ENCODE measurements at places on chromosomes 3 and 15.

GRCh38 chr15:84734794-84735479, 13.5 kb upstream of the ZNF592 start:
- no peak for DNase-seq

GRCh38 chr3:116285781-116286421, 159.4 kb downstream of the LSAMP start:
- no peak for DNase-seq

- DNase-seq, result no peak
Measured at GRCh38 chr3:67458408-67458807, 196.0 kb downstream of the SUCLG2 start.

- DNase-seq, result no peak
Measured at GRCh38 chr3:180358179-180358578, 243.8 kb upstream of the TTC14 start.

DNA sequence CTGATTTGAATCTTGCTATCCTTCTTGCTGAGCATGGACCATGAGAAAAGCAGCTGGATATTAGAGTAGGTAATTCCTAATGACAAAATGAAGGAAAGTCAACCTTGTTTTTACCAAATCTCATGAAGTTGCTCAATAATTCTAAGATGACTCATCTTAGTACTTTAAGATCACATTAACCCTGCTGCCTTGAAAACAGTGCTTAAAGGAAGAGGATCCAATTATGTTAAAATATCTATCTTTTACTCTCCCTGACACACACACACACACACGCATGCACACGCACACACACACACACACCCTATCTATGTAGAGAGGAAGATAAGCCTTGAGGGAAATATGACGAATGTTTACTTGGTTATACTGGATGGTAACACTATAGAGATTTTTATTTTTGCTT, 16.0 kb upstream of the MYO1E start:
- DNase-seq, result no peak

GRCh38 chr15:69869881-69870505, 227.7 kb downstream of the TLE3 start:
- DNase-seq, result no peak

DNA sequence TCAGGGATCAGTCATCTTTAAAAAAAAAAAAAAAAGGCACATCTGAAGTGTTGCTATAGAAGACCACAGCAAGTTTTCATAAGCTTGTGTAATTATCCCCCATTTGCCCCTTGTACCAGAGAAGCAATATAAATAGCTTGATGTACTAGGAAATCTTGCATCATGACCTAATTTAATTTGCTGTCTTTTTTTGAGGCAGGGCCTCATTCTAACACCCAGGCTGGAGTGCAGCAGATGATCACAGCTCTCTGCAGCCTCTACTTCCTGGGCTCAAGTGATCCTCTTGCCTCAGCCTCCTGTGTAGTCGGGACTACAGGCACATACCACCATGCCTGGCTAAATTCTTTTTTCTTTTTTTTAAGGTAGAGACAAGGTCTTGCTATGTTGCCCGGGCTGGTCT, 88.7 kb downstream of the ARIH1 start:
- DNase-seq, result no peak

- no peak for DNase-seq
Measured at GRCh38 chr3:173762501-173762900, 365.0 kb downstream of the NLGN1 start.

GRCh38 chr15:70159001-70159712, 61.4 kb upstream of the TLE3 start:
- no peak for DNase-seq

DNA sequence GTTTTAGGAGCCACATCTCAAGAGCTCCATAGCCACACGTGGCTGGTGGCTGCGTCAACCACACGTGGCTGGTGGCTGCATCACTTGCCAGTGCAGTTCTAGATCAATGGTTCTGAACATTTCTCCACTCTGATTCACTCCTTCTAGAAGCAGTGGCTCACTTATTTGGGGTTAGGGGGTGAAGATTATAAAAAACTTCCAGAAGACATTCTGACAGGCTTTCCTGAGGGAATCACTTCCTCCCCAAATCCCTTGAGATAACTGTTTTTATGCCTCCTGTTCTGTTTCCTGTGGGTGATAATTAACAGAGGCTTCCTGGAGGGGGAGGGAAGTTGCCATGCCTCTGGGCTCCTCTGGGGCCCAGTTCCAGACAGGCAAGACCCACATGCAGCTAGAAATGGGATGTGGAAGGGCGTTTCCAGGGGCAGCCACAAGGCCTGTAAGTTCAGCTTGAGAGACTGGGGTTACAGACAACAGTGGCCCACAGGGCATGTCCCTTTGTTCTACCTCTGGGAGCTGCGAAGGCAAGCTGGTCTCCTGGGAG, 23.6 kb downstream of the HEG1 start:
- DNase-seq, result no peak

DNA sequence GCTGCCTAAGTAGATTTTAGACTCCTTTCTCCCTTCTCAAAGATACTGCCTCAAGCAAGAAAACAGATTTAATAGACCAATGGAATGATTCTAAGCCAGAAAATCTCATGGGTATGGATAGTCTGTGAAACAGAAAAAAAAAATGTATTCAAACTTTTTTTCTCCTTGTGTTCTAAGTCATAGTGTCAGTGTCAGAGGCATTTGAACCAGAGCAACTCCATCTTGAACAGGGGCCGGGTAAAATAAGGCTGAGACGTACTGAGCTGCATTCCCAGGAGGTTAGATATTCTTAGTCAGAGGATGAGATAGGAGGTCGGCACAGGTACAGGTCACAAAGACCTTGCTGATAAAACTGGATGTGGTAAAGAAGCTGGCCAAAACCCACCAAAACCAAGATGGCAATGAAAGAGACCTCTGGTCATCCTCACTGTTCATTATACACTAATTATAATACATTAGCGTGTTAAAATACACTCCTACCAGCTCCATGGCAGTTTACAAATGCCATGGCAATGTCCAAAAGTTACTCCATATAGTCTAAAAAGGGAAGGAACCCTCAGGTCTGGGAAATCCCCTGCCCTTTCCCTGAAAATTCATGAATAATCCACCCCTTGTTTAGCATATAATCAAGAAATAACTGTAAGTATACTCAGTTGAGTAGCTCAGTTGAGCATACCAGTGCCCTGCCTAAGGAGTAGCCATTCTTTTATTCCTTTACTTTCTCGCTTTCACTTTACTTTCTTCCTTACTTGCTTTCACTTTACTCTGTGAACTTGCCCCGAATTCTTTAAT, 72.8 kb upstream of the GOLGA8B start:
- DNase-seq, result no peak

GRCh38 chr15:64824929-64825430, 467 bp downstream of the PIF1 start:
- no peak for DNase-seq

- DNase-seq, result no peak
Measured at GRCh38 chr15:58471348-58471747, 39.6 kb downstream of the LIPC start.

DNA sequence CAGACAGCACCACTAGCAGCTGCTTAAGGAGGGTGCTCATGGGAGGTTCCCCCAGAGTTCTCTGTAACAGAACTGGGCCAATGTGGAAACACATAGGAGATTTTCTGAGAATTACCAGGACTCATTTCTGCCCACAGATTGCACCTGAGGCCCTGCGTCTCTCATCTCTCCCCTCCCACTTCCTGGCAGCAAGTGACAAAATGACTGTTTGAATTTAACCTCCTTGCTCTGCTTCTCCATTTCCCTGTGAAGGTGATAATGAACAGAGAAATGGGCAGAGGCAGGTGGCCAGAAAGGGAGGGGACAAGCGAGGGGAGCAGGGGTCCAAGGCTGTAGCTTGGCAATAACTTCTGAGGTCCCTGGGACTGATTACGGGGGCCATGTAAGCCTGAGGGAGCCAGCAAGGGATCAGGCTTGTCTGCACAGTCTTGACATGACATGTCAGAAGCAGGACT, 8.0 kb downstream of the EPHB1 start:
- no peak for DNase-seq

DNA sequence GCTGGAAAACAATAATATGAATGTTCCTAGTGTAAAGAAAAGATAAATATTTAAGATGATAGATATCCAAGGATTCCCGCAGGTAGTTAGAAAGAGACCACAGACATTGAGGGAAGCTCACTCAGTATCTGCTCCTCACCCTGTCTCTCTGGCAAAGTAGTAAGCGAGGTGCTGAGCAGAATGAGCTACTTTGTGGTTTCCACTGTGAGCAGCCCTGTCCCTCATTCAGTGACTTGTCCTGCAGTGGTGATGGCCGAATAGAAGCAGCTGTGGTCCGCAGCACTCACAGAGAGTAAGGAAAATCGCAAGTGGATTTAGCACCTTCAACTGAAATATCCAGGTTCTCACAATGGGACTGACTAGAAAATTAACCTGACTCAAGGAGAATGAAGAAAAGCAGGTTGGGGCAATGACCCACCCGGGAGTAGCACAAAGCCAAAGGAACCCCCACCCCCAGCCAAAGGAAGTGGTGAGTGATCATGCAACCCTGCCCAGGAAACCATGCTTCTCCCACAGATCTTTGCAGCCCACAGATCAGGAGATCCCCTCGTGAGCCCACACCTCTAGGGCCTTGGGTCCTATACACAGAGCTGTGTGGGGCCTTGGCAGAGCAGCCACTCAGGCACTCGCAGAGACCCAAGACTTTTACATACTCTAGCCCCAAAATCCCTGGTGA, 21.8 kb upstream of the SLC25A38 start:
- no peak for DNase-seq

DNA sequence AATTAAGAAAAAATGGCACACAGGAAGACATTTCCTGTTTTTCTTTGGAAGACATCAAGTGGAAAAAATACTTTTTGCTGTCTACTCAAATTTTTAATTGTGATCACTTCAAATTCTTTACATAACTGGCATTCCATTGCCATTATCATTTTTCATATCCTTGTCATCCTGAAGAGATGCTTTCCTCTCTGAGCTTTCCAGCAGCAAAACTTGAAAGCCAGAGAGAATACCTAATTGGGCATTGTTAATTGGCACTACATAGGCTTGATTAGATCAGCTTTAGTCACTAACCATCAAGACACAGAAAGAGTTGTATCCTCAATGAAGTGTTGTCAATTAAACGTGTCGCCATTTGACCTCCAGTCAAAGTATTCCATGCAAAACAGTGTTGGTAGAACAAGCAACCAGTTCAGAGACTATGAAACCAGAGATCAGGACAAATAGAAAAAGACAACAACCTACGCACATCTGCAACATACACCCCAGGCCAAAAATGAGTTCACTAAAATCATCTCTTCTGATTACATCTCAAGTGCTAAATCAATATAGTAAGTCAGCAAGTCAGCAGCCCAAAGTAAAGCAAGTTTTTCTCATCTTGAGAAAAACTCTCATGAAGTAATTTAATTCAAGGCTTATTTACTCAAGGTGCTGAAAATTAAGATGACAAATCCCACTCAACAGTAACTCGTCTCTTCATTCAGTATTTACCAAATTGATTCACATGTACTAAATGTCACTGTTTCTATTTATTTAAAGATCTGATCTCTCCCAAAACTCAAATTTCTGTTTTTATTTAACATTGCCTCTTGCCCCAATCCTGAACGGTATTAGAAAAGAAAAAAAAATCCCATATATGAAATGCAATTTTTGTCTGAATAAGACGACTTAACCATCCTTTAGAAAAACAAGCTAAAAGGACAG, 123.0 kb downstream of the SUCLG2 start:
- no peak for DNase-seq

DNA sequence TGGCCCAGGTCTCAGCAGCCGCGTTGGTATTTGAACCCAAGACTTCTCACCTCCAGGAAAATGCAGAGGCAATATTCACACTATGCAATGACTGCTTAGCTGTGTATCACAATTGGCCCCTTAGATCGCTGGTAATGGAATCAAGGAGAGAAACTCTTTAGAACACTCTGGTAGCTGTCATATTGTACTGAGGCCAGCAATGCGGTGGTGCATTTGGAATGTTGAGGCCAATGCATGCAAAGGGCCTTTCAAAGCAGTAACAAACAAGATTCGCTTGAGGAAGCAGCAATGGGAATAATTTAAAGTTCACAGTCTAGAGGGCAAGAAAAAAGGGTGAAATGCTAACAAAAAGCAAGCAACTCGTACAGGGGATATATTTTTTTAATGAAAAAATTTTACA, 764.1 kb downstream of the GRM7 start:
- no peak for DNase-seq

GRCh38 chr15:63506537-63507035, 2.2 kb downstream of the USP3 start:
- no peak for DNase-seq

DNA sequence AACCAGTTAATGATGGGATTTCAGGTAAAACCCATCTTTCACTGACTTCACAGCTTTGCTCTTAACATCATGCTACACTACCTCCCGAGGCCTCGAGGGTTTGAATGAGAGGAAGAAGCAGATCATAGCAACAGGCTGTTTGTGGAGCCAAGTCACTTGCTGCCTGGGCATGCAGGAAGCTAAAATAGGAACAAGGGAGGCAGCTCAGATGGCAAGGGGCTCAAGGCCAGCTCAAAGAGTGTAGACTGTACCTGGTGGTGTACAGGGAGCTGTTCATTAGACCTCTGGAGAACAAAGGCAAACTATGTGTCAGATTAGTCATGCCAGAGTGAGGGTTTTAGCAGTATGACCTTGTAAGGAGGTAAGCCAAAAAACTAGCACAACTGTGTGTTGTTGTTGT, 28.8 kb downstream of the ARRDC4 start:
- DNase-seq, result no peak

DNA sequence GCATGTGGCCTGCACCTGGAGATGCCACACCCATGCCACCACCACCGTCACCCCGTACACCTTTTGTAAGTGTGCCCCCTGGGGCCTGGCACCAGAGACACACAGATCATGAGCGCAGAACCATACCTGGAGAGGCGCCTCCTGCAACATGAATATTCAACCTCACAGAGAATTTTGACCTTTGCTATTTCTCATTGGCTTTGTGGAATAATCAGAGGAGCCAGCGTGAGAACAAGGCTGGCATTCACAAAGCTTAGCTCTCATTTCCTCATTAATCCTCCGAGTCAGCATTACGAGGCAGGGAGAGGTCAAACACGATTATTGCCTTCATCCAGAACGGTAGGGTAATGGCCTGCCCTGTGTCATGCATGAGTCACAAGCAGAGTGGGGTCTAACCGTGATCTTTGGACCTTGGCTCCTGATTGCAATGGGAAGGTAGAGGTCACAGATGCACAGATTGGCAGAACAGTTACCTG, 73.0 kb upstream of the POMGNT2 start:
- no peak for DNase-seq

DNA sequence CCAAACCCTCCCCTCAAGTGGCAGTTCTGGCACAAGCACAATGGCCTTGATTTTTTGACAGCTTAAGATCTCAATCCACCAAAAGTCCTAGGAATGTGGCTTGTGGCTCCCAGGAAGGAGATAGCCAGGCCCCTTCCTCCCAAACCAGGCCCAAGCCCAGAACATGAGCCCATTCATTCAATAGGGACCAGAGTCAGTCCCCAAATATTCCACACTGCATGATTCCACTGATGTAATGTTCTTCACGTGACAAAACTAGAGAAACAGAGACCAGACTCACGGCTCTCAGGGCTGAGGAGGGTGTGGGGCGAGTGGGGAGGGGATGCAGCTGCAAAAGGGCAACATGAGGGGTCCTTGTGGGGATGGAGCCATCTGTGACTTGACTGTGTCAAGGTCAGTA, 25.5 kb downstream of the ABTB1 start:
- DNase-seq, result no peak

- DNase-seq, result no peak
Measured at GRCh38 chr15:77145370-77145769, 74.5 kb upstream of the TSPAN3 start.

Measured in NCI-H2171 (cell line).